K562 (cell line): ENCODE measurements at places on chromosomes 5 and 9. TPM values are rescaled to one million over a fixed set of nuclear protein-coding genes. Genes with fewer than 3 reads are reported as not detected.

Gene HOMER1
- 18.6 and 19.2 TPM in 2 replicates for total RNA-seq

Gene PNPLA7
- 0.58 and 0.75 TPM in 2 replicates for total RNA-seq

Gene PRDM9
- 0.33 and 0.47 TPM in 2 replicates for total RNA-seq

Gene TMOD1
- 29.3 and 34.7 TPM in 2 replicates for total RNA-seq

Gene INPP5E
- total RNA-seq, result 16.3 and 17.4 TPM in 2 replicates

Gene ARSI
- total RNA-seq, result 0.04 TPM in 2 replicates

Gene PDGFRB
- total RNA-seq, result 0.51 and 0.86 TPM in 2 replicates

Gene NIM1K
- 0.13 and 0.31 TPM in 2 replicates for total RNA-seq

Gene BRD3
- 37.1 and 38.1 TPM in 2 replicates for total RNA-seq

Gene SOHLH1
- total RNA-seq, result 0.29 TPM in 1 of 2 replicates, not detected in the other

Gene FIBCD1
- total RNA-seq, result 0.71 and 1.5 TPM in 2 replicates

Gene SLC35D2
- 10.6 and 11.7 TPM in 2 replicates for total RNA-seq

Gene FCN2
- not detected in 2 replicates for total RNA-seq

Gene MXD3
- total RNA-seq, result 12.0 and 16.2 TPM in 2 replicates

Gene ELAVL2
- total RNA-seq, result not detected in 2 replicates
